Activated T-helper 17 cell treated with anti-CD3 and anti-CD28 coated beads, Interleukin-2, amount 50 U/mL, for 72 hours (primary cell): ENCODE measurements at places on chromosomes 3 and 15. TPM values are rescaled to one million over a fixed set of nuclear protein-coding genes. Genes with fewer than 3 reads are reported as not detected.

- peak; percentile 27 for ATAC-seq
Observed at GRCh38 chr15:66389859-66390381, 3.2 kb downstream of the MAP2K1 start.

- no peak for ATAC-seq
Observed at GRCh38 chr3:143375698-143376097, 256.1 kb downstream of the CHST2 start.

DNA sequence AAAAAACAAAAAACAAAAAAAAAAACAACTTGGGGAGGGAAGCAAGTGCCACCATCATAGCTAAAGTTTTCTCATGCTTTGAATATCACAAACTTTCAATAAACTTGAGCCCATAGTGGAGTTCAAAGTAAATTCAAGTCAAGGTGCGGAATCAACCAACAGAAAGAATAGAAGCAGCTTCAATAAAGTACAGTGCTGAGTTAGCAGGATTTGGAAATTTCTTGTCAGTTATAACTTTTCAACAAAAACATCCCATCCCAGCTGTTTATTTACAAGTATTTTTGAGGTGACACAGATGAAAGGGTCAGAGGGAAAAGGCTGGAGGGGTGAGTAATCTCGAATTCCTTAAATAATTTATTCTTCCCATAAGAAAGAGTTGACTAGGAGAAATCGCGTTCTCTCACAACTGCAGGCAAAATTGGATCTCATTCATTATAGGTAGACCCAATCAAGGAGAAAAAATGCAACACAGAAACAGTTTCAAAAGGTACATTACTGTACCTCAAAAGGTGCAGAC lies 477.4 kb upstream of the RASGRP1 start:
- ATAC-seq = no peak

- peak; percentile 75 for ATAC-seq
Observed at GRCh38 chr15:64596701-64597476, 136.5 kb downstream of the ZNF609 start.

DNA sequence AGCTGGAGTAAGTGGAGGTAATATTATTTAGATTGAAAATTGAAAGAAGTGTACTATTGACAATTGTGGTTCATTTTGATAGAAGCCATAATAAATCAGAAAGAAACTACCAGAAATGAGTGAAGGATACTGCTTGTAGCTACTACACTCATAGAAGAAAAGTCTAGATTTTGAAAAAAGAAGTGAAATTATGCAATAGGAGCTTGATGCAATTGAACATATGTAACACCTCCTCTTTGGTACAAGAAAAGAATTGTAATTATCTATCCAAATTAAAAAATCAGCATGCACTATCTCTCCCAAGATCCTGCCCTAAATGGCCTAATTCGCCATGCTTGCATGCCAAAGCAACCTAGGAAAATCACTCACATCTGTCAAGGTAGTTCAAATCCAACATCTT lies 51.1 kb upstream of the CD200R1L start:
- no peak for ATAC-seq

GRCh38 chr15:67195305-67195704 lies 59.2 kb downstream of the AAGAB start:
- no peak for ATAC-seq

- no peak for ATAC-seq
Observed at GRCh38 chr3:12632523-12632922, 31.4 kb downstream of the RAF1 start.

DNA sequence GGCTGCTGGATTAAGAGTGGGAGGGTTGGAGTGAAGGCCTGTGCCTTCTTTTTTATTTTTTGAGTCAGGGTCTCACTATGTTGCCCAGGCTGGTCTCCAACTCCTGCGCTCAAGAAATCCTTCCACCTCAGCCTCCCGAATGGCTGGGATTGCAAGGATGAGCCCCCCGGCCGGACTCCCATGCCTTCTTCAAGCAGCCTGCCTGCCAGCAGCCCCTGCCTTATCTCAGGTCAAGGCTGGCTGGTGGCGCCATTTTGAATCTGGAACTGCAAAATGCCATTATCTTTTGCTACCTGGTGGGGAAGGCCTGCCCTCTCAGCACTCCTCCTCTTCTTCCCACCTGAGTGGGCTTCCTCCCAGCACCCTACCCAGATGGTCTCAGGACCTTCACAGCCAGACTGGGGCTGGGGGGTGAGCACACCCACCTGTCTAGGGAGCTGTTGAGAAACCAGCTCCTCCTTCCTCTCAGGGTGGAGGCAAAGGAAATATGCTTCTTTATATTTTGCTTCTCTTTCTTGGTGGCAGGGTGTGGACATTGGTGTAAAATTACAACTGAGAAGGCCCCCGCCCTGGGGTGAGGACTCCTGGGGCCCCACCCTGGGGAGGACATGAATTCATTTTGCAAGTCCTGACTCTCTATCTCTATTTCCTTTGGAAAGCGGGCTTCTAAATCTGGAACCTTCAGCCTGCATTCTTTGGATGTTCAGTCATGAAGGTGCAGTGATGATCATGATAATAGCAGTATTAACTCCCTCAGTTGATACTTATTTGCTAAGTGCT lies 7.7 kb upstream of the FLNB start:
- no peak for ATAC-seq

DNA sequence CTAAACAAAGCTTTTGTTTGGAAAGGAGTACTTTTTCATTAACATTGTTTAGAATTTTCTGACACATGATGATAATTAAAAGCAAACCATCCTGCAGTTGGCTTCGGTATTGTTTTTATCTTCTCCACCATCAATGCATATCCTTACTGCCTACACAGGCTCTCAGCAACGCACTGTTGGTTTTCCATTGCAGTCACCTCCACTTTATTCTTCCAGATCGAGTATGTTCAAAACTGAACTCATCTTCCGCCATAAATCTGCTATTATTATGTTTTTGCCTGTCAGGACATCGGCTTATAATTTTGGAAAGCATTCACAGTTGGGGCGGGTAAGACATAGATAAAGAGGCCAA lies 589 bp upstream of the SENP5 start:
- ATAC-seq = no peak

DNA sequence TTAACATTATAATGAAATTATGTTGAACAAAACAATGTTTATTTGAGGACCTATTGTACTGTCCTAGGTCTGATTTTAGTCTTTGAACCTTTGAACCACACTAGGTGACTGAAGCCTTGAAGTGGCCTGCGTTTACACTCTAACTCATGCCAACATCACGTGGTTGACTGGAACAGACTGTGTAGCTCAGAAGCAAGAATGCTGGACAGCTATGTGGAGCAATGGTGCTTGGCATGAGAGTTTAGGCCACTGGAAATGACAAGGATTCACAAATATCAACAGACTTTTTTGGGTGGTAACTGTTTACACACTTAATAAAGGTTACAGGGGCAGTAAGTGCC lies 391.5 kb downstream of the RAP2B start:
- no peak for ATAC-seq

DNA sequence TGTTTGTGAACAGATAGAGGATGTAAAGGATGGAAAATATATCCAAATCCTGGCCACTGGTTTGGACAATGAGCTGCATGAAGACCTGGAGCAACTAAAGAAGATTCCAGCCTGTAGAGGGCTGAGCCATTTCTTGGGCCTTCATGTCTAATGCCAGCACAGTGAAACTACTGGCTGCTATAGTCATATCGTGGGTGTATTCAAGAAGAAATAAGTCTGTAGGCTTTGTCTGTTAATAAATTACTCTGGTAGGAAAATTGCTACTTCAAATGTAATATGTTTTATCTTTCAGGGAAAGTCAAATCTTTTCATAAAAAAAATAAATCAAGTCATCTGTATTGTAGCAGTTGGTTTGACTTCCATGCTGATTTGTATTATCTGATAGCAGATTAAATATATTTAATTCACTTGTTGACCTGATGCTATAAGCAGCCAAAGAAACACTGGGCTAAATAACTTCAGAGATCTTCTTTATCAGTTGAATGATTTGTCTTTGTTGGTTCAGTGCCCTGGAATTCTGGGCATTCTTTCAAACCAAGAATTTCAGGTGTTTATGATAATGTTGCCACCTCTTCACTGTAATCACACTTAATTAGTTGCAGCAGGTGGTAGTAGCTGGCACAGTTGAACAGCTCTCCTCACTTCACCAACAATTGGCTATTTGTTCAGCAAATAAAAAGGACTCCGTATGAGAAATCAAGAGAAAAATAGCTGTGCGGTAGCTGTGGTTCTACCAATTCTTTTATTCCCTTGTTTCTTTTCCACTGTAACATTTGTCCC lies 1109.5 kb downstream of the NSUN3 start:
- no peak for ATAC-seq

DNA sequence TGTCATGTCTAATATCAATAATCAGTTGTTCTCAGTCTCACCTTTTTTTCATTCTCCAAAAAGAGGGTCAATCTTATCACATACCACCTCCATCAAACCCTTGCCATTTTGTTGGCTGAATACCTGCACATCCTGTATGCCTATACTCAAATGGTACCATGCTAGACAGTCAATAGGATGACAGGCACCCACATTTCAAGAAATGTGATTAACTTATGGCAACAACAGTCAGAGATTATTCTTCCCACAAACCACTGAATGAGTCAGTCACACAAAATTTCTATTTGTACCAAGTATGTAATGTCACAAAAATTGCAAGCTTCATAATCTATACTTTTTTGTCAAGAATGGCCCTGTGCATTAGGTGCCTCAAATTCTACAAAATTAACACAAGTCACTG lies 5.1 kb upstream of the SLC27A2 start:
- peak; percentile 97 for ATAC-seq

DNA sequence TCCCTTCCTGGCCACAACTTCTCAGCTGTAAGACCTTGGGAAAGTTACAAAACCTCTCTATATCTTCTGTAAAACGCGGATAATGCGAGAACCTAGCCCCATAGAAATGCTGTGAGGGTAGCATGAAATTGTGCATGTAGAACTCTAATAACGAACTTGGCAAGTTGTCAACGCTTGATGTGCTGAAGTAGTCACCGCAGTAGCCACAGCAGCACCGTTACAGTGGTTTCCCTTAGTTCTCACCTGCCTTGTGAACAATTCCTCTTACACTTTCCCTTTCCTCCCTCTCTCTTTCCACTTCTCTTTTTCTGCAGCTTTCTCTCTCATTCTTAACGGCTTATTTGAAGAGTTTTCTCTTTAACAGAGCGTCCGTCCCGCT lies 447 bp upstream of the SHQ1 start:
- ATAC-seq = peak; percentile 32

GRCh38 chr3:38552364-38552763 lies 56.2 kb downstream of the EXOG start:
- ATAC-seq = no peak

- ATAC-seq = no peak
Observed at GRCh38 chr15:85383470-85384148, 3.2 kb downstream of the AKAP13 start.

DNA sequence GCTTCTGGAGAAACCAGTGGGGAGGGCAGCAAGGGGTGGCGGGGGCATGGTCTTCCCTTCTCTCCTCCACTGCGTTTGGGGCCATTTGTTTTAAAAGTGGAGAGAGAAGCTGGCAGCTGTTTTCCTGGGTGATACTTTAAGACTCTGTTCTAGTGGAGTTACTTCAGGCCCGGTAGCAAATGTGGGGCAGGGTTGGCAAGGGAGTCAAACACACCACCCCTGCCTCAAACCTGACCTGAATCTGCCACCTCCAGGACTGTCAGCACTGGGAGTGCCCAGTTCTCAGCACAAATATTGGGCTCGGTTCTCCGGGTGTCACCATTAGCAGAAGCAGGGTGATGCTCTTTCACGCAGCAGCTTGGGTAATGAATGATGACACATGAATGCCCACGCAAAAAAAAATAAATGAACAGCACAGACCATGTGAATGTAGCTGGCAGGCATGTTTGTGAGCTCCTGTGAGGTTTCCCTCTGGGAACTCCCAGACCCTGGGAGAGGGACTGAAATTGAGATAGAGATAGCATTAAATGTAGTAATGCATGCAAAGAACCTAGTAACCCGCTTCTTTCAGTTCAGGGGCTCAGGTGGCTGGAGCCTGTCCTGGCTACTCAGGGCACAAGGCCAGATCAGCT lies 424.0 kb downstream of the MCTP2 start:
- no peak for ATAC-seq

GRCh38 chr3:94811836-94812235 lies 749.0 kb downstream of the NSUN3 start:
- ATAC-seq = no peak

GRCh38 chr15:64634027-64634426 lies 141.4 kb downstream of the RBPMS2 start:
- peak; percentile 86 for ATAC-seq

DNA sequence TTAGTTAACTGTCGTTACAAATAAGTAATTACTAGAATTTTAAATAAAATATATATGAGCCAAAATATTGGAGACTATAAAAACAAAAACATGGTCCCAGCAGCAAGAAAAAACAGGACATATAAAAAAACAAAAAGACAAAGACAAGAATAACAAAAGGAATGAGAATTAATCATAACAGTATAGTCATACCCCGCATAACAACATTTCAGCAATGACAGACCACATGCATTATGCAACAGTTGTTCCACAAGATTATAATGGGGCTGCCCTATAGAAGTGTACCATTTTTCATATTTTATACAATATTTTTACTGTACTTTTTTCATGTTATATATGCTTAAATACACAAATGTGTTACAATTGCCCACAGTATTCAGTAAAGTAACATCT lies 5.6 kb downstream of the HLTF start:
- ATAC-seq = no peak

GRCh38 chr3:45842851-45843625 lies 1.1 kb upstream of the LZTFL1 start:
- ATAC-seq = no peak

DNA sequence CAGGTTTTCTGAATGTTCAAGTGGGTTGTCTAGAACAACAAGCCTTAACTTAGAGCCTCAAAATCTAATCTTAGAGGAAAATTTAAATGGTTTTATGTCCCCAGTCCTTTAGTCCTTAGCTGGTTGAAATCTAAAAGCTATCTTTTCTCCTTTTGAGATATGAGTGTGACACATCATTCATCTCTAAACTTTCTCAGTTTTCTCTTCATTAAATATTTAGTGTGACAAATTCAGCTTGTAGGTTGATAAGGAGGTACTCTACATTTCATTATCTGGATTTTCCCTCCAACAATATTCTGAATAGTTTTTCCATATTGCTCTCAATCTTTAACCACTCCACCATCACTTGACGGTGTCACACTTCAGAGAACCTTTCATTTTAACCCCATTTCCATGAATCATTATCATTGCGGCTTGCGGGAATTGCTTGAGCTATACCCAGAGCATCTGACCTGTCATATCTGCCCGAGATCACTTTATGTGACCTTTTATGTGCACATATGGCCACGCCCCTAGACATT lies 16.1 kb upstream of the ATP8B4 start:
- peak; percentile 72 for ATAC-seq

DNA sequence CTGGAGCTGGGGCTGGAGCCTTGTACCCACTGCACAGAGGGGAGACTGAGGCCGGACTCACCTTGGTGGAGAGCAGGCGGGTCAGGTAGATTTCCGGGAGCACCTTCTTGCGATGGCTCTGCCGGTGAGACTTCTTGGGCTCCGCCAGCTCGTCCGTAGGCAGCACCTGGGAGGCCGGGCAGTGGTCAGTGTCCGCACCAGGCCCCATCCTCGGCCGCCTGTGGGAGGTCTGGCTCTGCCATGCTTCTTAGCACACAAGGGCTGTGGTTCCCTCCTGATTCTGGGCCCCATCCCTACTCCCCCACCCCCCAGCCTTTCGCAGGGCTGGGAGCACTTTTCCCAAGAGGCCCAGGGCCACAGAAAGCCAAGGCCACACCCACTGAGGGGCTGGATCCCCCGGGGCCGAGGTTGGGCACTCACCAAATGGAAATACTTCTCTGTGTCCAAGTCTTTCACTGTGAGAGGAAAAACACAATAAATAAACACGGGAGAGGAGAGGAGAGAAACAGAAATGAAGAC lies 17.4 kb downstream of the H1-8 start:
- no peak for ATAC-seq

The TMEM89 gene
- total RNA-seq = 1.0 TPM

The TNFAIP8L3 gene
- not detected for total RNA-seq

The ZBBX gene
- not detected for total RNA-seq

The C3orf70 gene
- 0.04 TPM for total RNA-seq

The PDCD10 gene
- 81.9 TPM for total RNA-seq
